Aorta (tissue), 5 donors: ENCODE measurements at places on chromosomes 5 and 9. TPM values are rescaled to one million over a fixed set of nuclear protein-coding genes. Genes with fewer than 3 reads are reported as not detected.

EIF4E1B gene
- not detected for total RNA-seq

GRCh38 chr5:34562791-34563190, 93.3 kb upstream of the RAI14 start:
- no peak overlapping the region for H3K4me3 ChIP-seq
- no peaks in the 10 kb centered on the region for H3K27me3 ChIP-seq
- H3K4me1 ChIP-seq: no peaks in the 10 kb centered on the region

DNA sequence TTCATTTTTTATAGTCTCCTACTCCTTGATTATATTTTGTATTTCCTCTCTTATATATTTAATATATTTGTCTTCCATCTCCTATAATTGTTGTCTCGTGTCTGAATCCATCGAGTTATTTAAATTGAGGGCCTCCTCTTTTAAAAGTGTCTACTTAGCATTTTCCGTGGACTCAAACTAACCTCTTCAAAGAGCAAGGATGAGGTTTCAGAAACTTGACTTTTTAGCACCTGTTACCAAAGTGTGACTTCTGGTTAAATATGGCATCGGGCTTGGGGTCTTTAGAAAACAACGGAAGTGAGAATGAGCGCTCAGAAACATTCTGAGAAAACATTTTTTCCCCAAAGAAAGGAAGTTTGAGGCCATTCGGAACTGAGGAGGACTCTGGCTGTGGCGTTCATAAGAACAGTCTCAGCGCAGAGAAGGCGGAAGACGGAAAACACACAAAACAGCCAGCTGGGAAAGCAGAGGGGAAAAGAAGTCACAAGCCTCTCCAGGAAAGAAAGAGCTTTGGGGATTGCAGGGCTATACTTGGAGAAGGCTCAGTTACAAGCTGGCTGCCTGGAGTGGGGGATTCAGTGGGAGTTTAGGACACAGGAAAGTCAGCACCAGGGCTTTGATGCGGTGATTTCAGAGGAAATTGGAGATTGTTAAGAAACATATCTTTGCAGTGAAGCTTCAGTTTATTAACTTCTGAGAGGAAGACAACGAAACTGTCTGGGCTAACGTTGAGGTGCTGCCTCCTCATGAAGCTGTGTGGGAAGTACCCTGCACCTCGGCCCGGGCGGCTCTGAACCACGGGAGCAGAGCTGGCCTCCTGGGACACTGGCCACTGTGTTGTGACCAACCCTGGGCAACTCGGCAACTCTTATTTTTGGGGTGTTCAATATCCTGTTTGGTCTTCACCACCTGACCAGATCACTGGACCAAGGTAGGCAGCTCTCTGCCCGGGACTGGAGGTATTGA, 25.1 kb upstream of the IRX2 start:
- H3K4me1 ChIP-seq: no peaks in the 10 kb centered on the region
- no peaks in the 10 kb centered on the region for H3K27me3 ChIP-seq
- no peaks in the 10 kb centered on the region for H3K36me3 ChIP-seq
- no peak overlapping the region for H3K27ac ChIP-seq

COL5A1 gene
- total RNA-seq: 159 TPM

- DNase-seq: no peak
- H3K27ac ChIP-seq: no peak overlapping the region
- no peaks in the 10 kb centered on the region for H3K27me3 ChIP-seq
- no peak overlapping the region for H3K4me3 ChIP-seq
These were observed 124.4 kb upstream of the MAP1B start for GRCh38 chr5:71982717-71983395.

GRCh38 chr5:62082370-62082801, 223.6 kb upstream of the KIF2A start:
- no peak overlapping the region for H3K4me3 ChIP-seq
- no peak overlapping the region for H3K27ac ChIP-seq
- no peaks in the 10 kb centered on the region for H3K4me1 ChIP-seq
- H3K36me3 ChIP-seq: no peaks in the 10 kb centered on the region
- DNase-seq: no peak
